ENCODE measurements at places on chromosomes 12 and 14.

- DNase-seq = no peak
Observed at GRCh38 chr12:45590646-45591045, 138.9 kb upstream of the ARID2 start.

- no peak for DNase-seq
Observed at GRCh38 chr12:76030341-76031080, 1.1 kb downstream of the PHLDA1 start.

GRCh38 chr12:78392918-78393317 is 471.7 kb upstream of the SYT1 start:
- DNase-seq = no peak

DNA sequence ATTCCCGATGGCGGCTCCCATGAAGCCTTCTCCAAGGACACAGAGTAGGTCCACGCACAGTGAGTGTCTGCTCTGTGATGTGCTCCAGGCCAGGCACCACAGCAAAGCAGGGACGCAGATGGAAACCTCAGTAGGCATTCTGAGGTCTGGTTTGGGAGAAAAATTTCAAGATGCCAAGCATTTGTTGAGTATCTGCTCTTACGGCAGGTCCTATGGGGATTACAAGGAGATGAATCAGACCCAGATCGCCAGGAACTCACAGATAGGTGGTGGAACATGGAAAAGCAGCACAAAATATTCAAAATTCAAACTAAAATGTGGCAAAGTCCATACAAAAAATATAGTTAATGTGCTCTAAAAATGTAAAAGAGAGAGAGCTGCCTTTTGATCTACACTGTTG is 684.9 kb upstream of the TMEM132C start:
- no peak for DNase-seq

DNA sequence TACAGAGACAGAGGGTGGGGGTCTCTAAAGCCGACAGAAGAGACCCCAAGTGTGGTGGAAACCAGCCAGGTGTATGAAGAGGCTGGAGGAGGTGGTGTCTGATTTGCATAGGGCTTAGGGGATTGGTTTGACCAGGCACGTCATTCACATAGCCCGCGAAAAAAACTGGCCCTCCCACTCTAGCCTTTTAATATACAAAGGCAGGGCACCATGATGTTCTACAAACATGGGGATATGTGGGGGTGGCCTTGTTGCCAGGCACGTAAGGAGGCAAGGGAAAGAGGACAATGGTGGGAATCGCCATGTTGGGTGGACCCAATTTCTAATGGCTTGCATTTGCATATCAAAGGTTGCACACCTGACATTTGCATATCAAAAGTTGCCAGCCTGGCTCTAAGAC is 13.2 kb downstream of the LALBA start:
- no peak for DNase-seq

- no peak for DNase-seq
Observed at GRCh38 chr12:97288531-97288930, 174.1 kb upstream of the RMST start.

GRCh38 chr12:1594261-1595025 is at the start of gene FBXL14:
Gene FBXL14, minus strand, starts transcription at chr12:1594581. Its CDS starts 515 bp downstream, at chr12:1594066.
- peak; percentile 86 for DNase-seq

DNA sequence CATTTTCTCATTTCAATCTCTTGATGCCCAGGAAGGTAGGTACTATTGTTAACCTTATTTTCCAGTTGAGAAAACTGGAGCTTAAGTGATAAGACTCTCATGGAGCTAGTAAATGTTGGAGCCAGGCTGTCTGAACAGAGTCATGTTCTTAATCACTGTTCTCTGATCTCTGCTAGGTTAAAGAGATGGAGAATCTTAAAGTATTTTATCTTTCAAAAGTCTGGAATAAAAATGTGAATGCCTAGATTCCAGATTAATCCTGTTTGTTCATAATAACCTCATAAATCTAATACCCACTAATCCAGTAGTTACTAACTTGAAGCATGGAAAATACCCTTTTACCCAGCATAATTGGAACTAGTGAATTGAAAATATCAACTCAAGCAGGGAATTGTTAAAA is 341.0 kb upstream of the RGS6 start:
- DNase-seq = no peak

DNA sequence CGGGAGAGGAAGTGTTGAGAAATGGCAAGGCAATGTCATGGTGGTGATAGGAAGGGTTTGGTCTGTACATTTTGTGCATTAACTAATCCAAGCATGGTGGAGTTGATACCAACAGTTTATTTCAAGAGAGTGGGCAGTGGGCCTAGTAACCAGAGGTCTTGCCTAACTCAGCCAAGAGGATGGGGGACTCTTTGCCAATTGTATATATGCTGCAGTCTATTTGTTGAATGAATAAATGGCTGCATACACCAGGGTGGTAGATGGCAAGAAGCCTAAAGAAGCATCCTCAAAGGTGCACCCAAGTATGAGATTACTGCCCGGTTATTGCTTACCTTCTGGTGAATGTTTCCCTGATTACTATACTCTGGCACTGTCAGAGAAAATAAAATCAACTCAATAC is 295.9 kb downstream of the ITPR2 start:
- no peak for DNase-seq

DNA sequence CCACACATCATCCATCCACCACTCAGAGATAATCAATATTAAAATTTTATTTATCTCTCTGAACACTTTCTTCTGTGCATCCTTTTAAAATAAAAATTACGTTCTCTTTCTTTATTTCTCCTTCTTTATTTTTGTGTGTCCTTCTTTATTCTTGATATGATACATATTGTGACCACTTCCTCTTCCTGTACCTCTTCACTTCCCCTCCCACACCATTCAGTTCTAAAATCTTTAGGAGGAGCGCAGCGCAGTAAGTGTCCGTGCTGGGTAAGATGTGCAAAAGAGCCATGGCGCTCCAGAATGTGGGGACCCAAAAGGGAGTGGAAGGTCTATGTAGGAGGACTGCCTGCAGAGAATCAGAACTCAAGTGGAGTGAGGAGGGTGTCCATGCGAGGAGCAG is 256.7 kb downstream of the ITPR2 start:
- no peak for DNase-seq

- DNase-seq = no peak
Observed at GRCh38 chr12:27869567-27869966, 89.5 kb upstream of the MANSC4 start.

- no peak for DNase-seq
Observed at GRCh38 chr12:91983935-91984334, 161.7 kb downstream of the BTG1 start.

DNA sequence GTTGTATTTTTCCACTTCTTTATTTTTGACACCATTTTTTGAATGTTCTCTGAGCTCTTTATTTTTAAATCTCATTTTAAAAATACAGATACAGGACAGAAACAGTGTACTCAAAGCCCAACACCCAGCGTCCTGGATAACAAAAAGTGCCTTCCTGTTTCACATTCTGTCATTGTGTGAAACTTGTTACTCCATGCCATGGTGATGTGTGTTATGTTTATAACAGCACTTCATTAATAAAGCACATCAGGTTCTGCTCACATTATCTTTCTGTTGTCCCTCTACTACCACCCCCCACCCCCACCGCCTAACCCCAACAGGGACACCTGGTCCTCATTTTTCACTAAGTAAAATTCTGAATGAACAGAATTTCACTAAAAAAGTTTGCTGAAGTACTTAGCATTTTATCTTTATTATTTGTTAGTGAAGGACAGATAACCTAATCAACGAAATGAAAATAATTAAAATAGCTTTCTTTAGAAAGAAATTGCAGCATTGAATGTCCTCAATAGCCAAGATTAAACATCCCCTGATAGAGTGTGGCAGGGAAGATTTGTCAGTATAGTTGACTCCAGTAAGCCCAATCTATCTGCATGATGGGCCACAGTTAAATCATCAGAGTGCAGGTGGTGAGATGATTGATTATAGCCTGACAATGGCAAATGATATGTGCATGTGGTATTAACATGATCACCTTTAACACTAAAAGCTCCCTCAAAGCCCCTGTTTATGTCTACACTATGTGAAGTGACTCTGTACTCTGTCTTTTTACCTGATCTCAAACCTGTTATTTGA is 153.9 kb downstream of the ACSS3 start:
- no peak for DNase-seq

DNA sequence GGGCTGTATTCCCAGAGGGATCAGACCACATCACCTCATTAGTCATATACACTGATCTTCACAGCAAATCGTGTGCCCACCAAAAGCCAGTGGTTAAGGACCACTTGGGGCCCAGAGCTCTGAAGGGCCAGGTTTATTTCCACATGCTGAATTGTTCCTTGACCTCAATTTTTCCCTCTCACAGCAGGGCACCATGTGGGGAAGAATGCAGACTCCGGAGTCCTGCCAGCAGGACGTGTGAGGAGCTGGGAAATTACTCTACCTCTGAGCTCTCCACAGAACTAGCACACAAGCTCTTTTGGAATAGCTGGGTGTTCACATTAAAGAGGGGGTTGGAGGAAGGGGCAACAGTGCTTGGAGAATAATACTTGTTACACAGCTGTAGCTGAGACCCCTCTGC is 57.6 kb upstream of the SEL1L start:
- no peak for DNase-seq

- no peak for DNase-seq
Observed at GRCh38 chr14:21703357-21704326, 30.0 kb upstream of the OR4E1 start.

DNA sequence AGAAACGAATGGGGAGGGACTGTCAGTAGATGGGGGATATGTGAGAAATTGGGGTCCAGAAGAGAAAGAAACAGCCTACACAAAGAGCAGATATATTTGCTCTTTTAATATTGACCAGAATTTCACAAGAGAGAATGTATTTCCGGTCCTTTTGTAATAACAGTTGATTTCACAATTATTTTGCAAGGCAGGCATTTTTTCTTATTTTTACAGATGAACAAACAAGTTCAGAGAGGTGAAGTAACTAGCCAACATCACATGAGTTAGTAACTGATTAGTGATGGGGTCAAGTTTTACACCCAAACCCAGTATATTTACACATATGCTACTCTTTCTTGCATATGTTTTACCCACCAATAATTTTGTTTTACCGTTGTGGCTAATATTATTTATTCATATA is 188.2 kb downstream of the NAV3 start:
- DNase-seq = no peak

DNA sequence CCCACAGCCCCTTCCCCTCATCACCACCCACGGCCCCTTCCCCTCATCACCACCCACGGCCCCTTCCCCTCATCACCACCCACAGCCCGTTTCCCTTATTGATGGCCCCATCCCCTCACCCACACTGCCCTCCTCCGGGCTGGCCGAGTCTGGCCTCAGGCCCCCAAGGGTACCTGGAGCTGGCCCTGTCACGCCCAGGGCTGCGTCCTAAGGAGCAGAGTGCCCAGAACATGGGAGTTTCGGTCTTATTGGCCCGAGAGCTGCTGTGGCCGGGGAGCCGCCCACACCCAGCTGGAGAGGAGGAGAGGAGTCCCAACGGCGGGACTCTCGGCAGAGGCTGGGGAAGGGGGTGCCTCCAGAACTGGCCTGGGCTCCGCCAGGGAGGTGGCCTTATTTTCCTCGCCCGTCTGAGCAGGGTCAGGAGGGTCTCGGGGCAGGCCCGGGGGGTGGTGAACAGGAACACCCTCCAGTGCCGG is 182.3 kb downstream of the KIF26A start:
- DNase-seq = no peak

- DNase-seq = no peak
Observed at GRCh38 chr12:117571321-117571720, 209.9 kb upstream of the NOS1 start.

DNA sequence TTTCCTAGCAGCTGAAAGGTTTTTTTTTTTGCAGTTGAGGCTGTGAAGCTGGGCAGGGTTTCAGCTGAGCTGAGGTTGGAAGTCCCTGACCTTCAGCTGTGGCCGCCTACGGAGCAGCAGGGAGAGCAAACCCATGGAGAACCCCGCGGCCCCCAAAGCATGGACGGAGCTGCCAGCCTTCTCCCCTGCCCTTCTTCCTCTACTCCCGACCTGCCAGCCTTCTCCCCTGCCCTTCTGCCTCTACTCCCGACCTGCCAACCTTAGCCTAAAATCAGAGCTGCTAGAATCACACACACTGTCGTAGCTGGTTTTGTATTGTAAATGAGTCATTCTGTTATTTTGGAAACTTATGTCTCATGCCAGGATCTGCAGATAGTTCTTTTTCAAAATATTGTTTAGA is 74.6 kb downstream of the PPP2R5C start:
- DNase-seq = no peak

DNA sequence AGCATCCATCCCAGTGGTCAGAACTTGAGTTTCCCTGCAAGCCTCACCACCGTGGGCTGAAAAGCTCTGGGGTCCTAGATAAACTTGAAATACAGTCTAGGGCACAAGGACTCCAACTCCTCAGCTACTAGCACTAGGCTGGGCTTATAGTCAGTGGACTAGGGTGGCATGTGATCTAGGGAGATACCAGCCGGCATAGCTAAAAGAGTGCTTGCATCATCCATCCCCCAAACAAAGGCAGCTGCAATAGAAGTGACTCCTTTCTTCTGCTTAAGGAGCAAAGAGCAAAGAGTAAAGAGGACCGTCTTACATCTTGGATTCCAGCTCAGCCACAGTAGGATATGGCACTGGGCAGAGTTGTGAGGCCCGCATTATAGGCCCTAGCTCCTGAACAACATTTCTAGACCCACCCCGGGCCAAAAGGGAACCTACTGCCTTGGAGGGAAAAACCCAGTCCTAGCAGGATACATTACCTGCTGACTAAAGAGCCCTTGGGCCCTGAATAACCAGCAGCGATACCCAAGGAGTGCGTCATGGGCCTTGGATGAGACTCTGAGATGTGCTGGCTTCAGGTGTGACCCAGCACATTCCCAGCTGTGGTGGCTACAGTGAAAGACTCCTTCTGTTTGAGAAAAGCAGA is 17.9 kb upstream of the SOS2 start:
- DNase-seq = no peak

- DNase-seq = no peak
Observed at GRCh38 chr12:105107171-105107493, 399 bp upstream of the WASHC4 start.

GRCh38 chr12:62210422-62210821 is 49.8 kb upstream of the USP15 start:
- DNase-seq = peak; percentile 23

GRCh38 chr14:72663076-72663487 is 230.8 kb downstream of the DPF3 start:
- DNase-seq = no peak

DNA sequence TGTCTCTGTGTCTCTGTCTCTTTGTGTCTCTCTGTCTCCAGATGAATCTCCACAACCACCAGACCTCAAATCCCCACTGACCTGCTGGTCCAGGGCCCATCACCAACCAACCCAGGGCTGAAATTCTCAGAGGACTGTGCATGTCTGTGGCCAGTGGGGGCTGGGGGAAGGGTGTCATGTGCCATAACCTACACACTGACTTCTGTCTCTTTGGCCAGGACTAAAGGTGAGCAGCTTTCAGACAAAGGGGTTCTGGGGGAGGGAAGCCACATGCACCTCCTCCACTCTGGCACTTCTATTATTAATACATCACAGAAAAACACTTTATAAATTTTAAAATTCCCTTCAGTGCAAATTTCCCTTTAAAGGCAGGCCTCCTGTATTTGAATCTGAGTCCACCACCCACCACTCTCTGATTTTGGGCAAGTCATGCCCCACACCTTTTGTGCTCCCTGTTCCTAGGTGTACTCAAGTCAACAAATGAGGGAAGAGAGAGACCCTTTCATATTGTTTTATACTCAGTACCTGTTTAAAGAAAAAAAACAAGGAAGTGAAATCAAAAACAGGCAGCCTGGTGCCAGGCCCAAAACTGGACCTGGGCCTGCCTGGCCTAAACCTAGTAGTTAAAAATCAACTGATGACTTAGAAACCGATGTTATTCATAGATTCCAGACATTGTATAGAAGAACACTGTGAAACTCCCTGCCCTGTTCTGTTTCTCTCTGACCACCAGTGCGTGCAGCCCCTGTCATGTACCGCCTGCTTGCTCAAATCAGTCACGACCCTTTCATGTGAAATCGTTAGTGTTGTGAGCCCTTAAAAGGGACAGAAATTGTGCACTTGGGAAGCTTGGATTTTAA is 80.2 kb downstream of the TUNAR start:
- DNase-seq = no peak
